ENCODE measurements at places on chromosomes 1 and 21.
A peak's percentile ranks its signal among the peaks of the same experiment; 100 is the strongest.

DNA sequence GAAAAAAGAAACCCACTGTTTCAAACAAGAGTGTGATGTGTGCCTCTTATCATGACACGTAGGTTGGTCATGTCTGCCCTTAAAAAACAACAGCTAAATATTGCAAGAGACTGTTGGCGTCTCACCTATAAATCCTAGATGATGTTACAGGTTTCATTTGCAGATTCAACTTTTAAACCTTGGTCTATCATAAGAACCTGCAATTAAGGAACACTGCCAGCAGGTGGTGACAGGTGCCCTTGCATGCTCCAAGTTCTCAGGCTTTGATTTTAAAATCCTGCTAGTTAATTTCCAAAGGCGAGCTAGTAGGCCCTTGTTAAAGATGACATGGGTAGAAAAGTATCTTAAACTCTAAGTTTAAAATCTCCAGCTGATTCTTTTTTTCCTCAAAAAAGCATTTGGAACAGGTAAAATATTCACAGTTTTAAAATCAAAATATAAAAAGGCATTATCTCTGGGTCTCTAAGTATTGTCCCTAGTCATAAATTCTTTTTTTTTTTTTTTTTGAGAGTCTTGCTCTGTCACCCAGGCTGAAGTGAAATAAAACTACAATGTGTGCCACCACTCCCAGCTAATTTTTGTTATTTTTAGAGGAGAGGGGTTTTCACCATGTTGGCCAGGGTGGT is 39.1 kb downstream of the CLSTN1 start:
- H3K27ac ChIP-seq = no peak overlapping the region
- no peak overlapping the region for H3K4me3 ChIP-seq

- H3K4me1 ChIP-seq = peaks cover 27% of the 10 kb centered on the region
- H3K27ac ChIP-seq = no peak overlapping the region
- peak; percentile 69 for DNase-seq
Observed at GRCh38 chr21:43196826-43197225, 28.0 kb downstream of the CRYAA start.

- H3K36me3 ChIP-seq = no peaks in the 10 kb centered on the region
- no peak overlapping the region for H3K27ac ChIP-seq
- no peak for DNase-seq
Observed at GRCh38 chr1:208850442-208850841, 606.3 kb upstream of the PLXNA2 start.

DNA sequence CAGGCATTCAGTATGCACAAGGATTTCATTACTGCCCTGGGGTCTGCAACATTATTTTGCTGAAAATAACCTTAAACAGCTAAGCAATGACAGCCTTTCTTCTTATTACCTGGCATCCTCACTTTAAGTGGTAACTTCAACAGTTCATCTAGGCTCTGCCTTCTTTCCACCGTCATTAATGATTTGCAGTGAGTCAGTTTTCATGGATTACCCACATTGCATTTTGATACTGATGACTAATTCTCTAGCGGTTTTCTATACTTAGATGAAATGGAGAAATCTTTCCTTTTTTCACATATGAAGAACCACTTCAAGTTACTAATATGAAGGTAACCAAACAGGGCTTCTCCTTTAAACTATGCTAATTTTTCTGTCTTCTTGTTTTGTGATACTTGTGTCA is 226.9 kb upstream of the TMPRSS15 start:
- no peak overlapping the region for H3K27ac ChIP-seq
- H3K27me3 ChIP-seq = no peaks in the 10 kb centered on the region
- H3K4me3 ChIP-seq = no peak overlapping the region
- no peaks in the 10 kb centered on the region for H3K36me3 ChIP-seq

- no peaks in the 10 kb centered on the region for H3K36me3 ChIP-seq
- no peaks in the 10 kb centered on the region for H3K4me1 ChIP-seq
- H3K27ac ChIP-seq = no peak overlapping the region
- DNase-seq = no peak
- no peaks in the 10 kb centered on the region for H3K27me3 ChIP-seq
Observed at GRCh38 chr1:33503506-33503905, 31.1 kb downstream of the ZSCAN20 start.

GRCh38 chr1:51728611-51729155 is 111.8 kb downstream of the OSBPL9 start:
- DNase-seq = no peak
- H3K4me1 ChIP-seq = peaks cover 79% of the 10 kb centered on the region
- H3K27ac ChIP-seq = no peak overlapping the region
- H3K4me3 ChIP-seq = peak overlapping the region; percentile 50
- H3K27me3 ChIP-seq = no peaks in the 10 kb centered on the region

DNA sequence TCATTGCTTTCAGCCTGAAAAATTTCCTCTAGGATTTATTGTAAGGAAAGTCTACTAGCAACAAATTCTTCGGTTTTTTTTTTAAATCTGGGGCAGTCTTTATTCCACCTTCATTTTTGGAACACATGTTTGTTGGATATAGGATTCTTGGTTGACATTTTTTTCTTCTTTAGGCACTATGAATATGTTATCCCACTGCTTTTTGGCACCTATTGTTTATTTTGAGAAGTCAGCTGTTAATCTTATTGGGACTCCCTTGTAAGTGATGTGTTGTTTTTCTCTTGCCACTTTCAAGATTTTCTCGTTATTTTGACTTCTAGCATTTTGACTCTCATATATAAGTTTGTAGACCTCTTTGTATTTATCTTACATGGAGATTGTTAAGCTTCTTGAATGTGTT is 99.3 kb downstream of the NPHS2 start:
- H3K27ac ChIP-seq = no peak overlapping the region
- no peak overlapping the region for H3K4me3 ChIP-seq
- no peaks in the 10 kb centered on the region for H3K4me1 ChIP-seq
- H3K36me3 ChIP-seq = no peaks in the 10 kb centered on the region

GRCh38 chr1:26403656-26404055 is 7.0 kb upstream of the LIN28A start:
- H3K27me3 ChIP-seq = no peaks in the 10 kb centered on the region
- H3K4me1 ChIP-seq = no peaks in the 10 kb centered on the region
- no peak for DNase-seq
- H3K4me3 ChIP-seq = no peak overlapping the region

GRCh38 chr1:116853680-116854402 is 55.9 kb upstream of the PTGFRN start:
- DNase-seq = no peak
- H3K4me1 ChIP-seq = no peaks in the 10 kb centered on the region
- no peak overlapping the region for H3K27ac ChIP-seq
- no peaks in the 10 kb centered on the region for H3K27me3 ChIP-seq
- H3K36me3 ChIP-seq = no peaks in the 10 kb centered on the region

DNA sequence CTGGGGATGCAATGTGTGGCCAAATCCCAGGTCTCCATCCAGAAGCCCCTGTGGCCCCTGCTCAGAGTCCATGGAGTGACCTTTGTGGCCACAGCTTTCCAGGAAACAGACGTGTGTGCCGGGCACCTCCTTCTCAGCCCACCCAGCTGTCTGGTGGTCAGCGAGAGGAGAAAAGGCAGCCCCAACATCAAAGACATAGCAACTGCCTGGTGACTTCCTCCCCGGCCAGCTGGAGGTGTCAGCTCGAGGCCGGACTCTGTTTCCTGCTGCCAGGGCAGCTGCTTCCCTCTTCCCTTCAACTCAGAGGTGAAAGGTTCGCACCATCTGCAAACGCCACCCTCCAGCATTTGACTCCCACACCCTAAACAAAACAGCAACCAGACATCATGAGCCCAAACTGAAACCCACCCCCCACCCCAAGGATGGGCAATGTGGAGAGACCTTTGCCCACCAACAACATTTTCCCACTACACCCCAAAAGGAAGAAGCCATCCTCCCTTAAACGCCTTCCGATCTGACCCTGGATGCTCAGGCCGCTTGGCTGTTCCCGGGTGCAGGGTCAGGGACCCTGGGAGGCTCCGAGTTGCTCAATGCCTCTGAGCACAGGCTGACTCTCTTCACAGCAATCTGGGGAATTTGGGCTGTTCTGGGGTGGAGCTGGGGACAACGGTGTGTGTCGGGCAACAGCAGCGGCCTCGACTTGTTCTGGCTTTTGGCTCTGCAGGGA is 162.3 kb downstream of the PSMG1 start:
- H3K4me1 ChIP-seq = peaks cover 10% of the 10 kb centered on the region
- no peak overlapping the region for H3K4me3 ChIP-seq
- no peaks in the 10 kb centered on the region for H3K36me3 ChIP-seq
- no peak overlapping the region for H3K27ac ChIP-seq
- DNase-seq = no peak

GRCh38 chr1:32221581-32221979 is 573 bp downstream of the TMEM234 start:
- no peak for DNase-seq
- peak overlapping the region; percentile 97 for H3K27ac ChIP-seq
- no peaks in the 10 kb centered on the region for H3K27me3 ChIP-seq
- H3K4me3 ChIP-seq = peak overlapping the region; percentile 95
- H3K36me3 ChIP-seq = peaks cover 39% of the 10 kb centered on the region

DNA sequence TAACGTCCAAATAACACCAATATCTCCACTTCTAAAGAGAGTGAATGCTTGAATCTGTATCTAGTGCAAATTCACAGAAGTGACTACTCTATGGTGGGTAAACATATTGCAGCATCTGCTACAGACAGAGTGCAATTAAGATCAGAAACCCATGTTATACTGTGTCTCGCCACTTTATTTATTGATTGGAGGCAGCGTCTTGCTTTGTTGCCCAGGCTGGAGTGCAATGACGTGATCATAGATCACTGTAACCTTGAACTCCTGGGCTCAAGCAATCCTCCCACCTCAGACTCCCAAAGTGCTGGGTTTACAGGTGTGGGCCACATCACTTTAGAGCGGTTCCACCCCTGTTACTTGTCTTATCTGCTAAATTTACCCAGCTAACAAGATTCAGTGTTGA is 57.0 kb downstream of the HLCS start:
- H3K27me3 ChIP-seq = no peaks in the 10 kb centered on the region
- H3K4me1 ChIP-seq = peaks cover 3% of the 10 kb centered on the region
- no peak overlapping the region for H3K4me3 ChIP-seq

DNA sequence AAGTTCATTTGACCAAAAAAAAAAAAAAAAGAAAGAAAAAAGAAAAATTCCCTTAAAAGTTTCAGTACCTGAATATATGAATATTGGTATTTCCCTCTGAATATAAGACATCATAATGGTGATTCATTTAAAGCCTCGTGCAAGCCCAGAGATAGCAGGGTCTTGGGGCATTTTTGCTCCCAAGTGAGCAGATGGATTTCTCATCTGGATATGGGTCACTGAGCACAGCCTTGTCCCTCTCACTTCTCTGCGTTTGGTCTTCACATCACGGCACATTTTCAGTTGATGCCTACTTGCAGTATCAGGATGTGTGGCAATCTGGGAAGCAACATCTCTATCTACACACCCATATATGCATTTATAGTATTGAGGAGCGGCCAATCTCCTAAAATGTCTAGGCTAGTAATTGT is 12.7 kb downstream of the CD58 start:
- H3K4me3 ChIP-seq = no peak overlapping the region
- H3K36me3 ChIP-seq = no peaks in the 10 kb centered on the region
- no peak overlapping the region for H3K27ac ChIP-seq
- no peaks in the 10 kb centered on the region for H3K27me3 ChIP-seq

GRCh38 chr1:208183977-208184911 is 59.9 kb downstream of the PLXNA2 start:
- DNase-seq = peak; percentile 75
- H3K4me1 ChIP-seq = peaks cover 54% of the 10 kb centered on the region
- H3K27me3 ChIP-seq = no peaks in the 10 kb centered on the region
- no peaks in the 10 kb centered on the region for H3K36me3 ChIP-seq
- H3K27ac ChIP-seq = no peak overlapping the region
- no peak overlapping the region for H3K4me3 ChIP-seq

- H3K27me3 ChIP-seq = no peaks in the 10 kb centered on the region
- no peaks in the 10 kb centered on the region for H3K4me1 ChIP-seq
- no peaks in the 10 kb centered on the region for H3K36me3 ChIP-seq
- no peak overlapping the region for H3K4me3 ChIP-seq
- no peak overlapping the region for H3K27ac ChIP-seq
Observed at GRCh38 chr1:25513666-25514065, 29.7 kb upstream of the LDLRAP1 start.

GRCh38 chr1:52056937-52057231 is 789 bp downstream of the BTF3L4 start:
- peaks cover 30% of the 10 kb centered on the region for H3K36me3 ChIP-seq
- peak overlapping the region; percentile 87 for H3K4me3 ChIP-seq
- H3K4me1 ChIP-seq = peaks cover 39% of the 10 kb centered on the region
- H3K27ac ChIP-seq = peak overlapping the region; percentile 98

DNA sequence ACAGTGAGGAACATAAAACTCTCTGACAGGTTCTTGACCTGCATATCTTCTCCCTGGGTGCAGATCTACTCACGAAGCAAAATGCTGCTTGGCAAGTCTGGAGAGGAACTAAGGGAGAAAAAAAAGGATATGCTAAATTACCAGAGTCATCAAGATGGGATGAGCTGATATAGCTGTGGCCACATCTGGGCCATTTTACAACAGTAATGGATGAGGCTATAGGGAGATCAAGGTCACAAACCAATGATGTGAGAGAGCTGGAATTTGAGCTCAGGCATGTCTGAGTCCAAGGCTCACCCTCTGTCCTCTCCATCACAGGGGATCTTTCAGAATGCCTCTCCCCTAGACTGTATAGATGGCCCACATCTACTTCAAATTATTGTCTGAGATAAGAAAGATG is 26.2 kb downstream of the ZMYND12 start:
- no peak overlapping the region for H3K27ac ChIP-seq
- no peak overlapping the region for H3K4me3 ChIP-seq
- H3K27me3 ChIP-seq = no peaks in the 10 kb centered on the region
- no peak for DNase-seq

DNA sequence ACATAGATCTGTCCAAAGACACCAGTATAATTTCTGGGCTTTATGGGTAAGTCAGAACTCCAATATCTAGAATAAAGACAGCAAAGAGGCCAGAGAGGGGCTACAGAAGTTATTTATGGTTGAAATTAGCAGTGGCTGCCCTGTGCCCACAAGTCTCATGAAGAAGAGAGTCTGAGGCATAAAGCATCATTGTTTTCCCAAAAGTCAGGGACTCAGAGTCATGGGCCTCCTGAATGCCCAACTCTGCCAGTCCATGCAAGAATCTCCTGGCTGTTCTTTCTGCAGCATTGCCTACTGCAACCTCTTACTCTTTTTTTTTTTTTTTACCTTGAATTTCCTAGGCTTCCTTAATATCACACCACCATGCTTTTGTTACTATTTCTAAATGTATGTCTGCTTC is 49.6 kb downstream of the PLPP3 start:
- no peak for DNase-seq
- H3K4me1 ChIP-seq = peaks cover 70% of the 10 kb centered on the region
- H3K36me3 ChIP-seq = no peaks in the 10 kb centered on the region
- H3K4me3 ChIP-seq = no peak overlapping the region
- no peak overlapping the region for H3K27ac ChIP-seq

GRCh38 chr1:232912845-232913580 is 37.4 kb upstream of the NTPCR start:
- no peak for DNase-seq
- H3K27ac ChIP-seq = peak overlapping the region; percentile 24
- no peak overlapping the region for H3K4me3 ChIP-seq

DNA sequence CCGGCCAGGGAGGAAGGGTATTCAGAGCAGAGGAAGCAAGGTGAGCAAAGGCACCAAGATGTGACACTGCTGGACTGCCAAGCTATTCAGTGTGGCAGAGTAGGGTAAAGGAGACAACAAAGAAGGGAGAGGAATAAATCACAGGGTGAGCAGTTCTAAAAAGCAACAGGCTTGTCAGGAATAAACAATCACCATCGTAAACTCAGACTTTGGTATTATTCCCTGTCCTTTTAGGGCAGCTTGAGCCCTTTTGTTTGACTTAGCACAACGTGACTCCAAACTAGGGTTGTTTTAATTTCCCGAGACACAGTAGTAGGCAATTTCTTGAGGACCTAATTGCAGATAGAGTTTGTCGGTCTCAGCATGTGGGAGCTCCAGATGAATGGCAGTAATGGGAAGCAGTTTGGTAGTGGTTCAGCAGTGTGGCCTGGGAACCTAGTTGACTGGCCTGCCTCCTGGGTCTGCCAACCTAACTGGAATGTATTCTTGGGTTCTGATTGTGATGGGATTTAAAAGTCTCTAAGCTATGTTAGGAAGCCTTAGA is 4.3 kb downstream of the CR1L start:
- H3K36me3 ChIP-seq = no peaks in the 10 kb centered on the region
- no peak for DNase-seq
- H3K4me1 ChIP-seq = peaks cover 11% of the 10 kb centered on the region
- no peaks in the 10 kb centered on the region for H3K27me3 ChIP-seq
